ENCODE measurements at places on chromosomes 2 and 18.

GRCh38 chr2:70697603-70698383 is 70.2 kb downstream of the ADD2 start:
- DNase-seq: no peak

DNA sequence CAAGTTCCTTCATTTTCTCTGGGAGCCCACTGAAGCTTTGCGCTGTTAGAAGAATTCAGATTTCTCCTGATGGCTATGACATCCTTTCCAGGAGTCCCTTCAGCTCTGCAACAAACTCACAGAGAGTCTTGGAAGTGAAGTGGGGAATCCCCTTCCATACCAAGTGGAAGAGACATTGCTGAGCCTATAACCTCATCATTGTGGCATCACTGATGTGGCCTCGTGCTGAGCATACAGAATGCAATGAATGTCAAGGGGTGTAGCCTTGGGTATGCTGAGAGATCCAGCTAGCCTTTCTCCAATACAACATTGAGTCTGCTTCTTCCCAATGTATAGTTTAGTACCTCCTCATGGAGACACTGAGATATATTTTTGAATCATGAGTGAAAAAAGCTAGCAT is 311.1 kb upstream of the RAB12 start:
- no peak for DNase-seq

GRCh38 chr18:10846657-10847407 is 302.5 kb downstream of the PIEZO2 start:
- peak; percentile 46 for DNase-seq

DNA sequence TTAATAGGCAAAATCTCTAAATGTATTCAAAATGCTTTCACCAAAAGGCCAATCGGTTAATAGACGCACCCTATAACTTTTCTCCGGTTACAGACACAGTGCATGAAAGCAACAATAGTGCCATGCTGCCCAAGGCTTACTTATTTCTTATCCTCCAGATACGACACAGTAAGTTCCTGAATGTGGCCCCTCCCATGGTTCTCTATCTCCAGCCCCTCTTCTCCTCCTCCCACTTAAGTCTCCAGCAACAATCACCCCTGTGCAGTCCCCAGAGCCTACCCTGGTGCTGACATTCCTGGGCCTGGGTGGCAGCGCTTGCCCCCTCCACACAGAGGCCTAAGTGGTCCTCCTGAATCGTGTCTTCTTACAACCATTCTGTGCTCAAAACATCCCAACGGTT is 3.6 kb downstream of the KIDINS220 start:
- DNase-seq: no peak

DNA sequence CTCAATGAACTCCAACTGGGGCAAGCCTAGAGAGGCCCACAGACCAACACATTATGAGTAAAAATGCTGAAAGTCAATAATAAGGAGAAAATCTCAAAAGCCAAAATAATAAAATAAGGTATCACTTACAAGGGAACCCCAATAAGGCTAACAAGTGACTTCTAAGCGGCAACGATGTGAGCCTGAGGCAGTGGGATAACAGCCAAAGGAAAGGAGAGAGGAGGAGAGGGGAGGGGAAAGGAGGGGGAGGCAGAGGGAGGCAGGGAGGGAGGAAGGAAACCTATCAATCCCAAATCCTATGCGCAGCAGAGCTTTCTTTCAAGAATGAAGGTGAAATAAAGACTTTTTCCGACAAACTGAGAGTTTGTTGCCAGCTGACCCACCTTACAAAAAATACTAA is 6.0 kb upstream of the NFATC1 start:
- no peak for DNase-seq

GRCh38 chr2:208657468-208657867 is 250.9 kb downstream of the PTH2R start:
- DNase-seq: no peak

DNA sequence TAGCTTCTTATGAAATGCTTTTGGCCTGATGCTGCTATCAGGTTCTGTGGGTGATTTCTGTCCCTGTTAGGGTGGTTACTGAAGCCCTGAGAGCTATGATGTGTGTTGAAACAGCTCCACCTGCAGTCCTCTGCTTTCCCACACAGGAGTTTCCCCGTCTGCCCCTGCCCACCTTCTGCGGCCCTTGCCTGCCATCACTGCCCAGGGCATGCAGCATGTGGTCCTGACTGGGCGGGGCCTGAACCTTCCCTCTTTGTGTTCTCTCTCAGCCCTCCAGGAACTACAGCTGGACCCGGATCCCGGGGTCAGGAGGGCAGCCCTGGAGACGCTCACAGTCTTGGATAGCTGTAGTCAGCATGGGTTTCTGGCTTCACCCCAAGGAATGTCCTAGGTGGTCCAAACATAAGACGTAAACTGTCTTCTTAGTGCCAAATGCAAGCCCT is 21.4 kb downstream of the HJURP start:
- DNase-seq: peak; percentile 72

- DNase-seq: peak; percentile 89
Measured at GRCh38 chr2:74020702-74021406, 36.1 kb downstream of the TET3 start.

- DNase-seq: peak; percentile 30
Measured at GRCh38 chr18:35041815-35042387, 688 bp downstream of the MAPRE2 start.

DNA sequence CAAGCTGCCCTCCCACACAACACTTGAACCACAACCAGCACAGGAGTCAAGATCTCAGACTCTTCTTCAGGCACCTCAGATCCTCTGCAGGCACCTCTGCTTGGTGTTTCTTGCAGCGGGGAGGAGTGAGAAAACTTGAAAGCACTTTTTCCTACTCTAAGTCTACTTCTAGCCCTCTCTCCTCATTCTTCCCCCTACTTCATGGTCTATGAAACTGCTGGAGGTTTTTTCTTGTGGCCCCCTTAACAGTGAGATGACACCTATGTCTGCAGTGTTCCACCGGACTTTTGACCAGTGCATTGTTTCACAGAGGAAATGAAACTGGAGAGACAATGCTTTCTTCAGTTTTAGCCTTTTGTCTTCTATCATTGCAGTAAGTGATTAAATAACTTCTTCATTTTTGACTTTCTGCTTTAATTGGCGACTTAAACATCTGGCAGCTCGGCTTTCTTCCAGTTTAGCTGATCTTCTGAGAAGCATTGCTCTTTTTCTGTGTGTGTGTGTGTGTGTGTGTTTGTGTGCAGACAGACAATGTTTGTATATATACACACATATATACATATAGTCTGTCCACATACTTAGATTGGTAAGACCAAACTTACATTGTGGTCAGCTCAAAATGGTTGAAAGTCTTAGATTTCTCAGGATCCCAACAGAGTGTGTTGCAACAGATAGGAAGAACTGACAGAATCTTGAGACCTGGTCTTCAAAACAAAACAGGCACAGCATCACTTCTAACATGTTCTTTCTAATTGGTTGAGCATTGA is 1474.0 kb upstream of the TMEFF2 start:
- DNase-seq: no peak

DNA sequence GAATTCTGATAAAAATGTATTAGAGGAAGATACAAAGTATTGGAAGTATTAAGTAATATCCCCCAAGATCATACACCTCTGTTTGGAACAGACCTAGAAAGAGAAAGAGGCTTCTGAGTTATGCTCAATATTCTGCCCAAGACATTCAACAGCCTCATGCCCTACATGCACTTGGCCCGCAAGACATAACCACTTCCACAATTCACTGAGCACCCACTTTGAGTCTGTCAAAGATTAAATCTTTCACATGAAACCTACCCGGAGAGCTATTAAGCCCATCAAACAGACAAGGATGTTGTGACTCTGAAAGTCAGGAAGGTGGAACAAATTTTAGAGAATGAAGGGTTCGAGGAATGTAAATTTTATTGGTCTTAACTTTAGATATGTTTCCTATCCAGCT is 344.7 kb upstream of the SYT4 start:
- no peak for DNase-seq

DNA sequence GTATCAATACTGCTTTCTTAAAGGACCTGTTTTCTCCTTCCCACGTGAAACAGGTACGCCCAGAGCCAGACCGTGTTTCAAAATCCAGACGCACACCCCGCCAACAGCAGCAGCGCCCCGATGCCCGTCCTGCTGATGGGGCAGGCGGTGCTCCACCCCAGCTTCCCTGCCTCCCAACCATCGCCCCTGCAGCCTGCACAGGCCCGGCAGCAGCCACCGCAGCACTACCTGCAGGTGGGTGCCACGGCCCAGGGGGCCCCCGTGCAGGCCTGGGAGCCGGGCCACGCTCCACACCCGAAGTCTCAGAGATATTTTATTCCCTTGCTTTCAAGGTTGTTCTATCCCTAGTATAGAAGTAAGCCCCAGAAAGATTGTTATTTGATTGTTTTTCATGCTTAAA is 8.8 kb upstream of the RPL31 start:
- DNase-seq: no peak

GRCh38 chr18:66647671-66648070 is 43.8 kb upstream of the CDH19 start:
- no peak for DNase-seq

DNA sequence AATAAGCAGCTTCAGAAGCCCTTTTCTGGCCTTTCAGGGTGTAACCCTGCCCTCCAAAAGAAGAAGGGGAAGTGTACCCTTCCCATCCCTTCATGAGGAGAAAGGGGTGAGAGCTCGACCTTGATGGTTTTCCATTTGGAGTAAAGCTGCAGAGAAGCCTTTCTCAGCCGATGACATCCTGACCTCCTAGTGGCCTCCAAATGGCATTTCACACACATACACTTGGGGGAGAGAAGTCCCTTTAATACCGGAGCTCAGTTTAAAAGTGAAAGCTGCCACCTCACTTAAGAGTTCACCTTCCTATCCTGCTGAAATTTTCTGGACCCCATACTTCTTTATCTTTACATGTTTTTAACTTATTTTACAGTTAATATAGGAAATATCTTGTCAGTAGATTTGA is 716.7 kb downstream of the DCDC2C start:
- no peak for DNase-seq

DNA sequence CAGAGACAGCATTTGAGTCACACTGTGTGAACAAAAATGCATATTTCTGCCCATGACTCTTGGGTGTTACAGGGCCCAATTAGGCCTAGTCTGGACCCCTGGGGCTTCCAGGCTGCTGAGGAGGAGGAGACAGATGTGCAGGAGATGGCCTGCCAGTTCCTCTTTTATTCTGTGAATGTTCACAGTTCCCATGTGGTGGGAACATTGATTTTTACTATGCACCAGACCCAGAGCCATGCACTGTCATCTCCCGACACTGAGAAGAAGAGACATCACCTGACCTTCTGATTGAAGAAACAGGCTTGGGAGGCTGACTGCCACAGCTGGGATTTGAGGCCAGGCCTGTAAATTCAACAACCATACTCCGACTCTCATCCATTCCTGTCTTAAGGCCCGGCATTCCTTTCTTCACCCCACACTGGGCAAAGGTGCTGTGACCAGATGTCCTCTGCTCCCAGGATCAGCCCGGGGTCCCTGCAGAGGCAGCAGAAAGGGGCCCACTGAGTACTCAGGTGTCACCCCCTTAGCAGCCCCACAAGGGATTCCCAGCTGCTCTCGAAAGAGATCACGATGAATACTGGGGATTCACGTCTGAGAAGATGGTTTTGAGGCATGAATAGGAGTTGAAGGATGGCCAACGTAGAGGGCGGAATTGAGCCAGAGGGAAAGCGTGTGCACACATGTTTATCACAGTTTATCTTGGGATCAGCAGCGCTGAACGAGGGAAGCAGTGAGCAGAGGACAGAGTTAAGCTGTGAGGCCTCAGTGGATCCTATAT is 3.6 kb upstream of the TFCP2L1 start:
- no peak for DNase-seq

DNA sequence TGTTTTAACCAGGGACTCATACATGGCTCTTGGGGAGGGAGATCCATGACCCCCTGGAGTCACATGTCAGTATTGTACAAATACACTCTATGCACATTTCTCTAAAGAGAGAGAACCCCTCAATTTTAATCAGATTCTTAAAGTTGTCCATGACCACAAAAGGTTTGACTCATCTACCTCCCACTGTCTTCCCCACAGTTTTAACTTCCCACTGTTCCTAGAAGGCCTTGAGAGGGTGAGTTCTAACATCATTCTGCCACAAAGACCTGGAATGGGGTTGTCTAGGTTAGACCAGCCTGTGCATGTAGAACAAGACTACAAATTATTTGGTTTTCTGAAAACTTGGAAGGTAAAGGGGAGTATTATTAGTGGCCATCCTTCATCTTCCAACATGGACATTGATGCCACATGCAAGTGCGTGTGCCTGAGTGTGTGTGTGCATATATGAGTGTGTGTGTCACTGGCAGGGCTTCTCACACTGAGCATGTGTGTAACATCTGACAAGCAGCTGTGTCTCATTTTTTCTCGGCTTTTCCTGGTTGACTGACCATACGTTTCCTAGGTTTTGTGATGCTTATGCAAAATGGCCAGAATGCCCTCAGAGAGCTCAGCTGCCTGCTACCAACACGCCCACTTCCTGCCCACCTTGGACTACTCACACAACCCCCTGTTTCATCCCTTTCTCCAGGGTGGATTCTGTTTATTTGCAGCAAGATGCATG is 94.6 kb upstream of the LGALSL start:
- DNase-seq: no peak

- DNase-seq: no peak
Measured at GRCh38 chr2:229996320-229996719, 72.4 kb downstream of the SLC16A14 start.

- no peak for DNase-seq
Measured at GRCh38 chr18:61335684-61336555, 2.7 kb downstream of the CDH20 start.

DNA sequence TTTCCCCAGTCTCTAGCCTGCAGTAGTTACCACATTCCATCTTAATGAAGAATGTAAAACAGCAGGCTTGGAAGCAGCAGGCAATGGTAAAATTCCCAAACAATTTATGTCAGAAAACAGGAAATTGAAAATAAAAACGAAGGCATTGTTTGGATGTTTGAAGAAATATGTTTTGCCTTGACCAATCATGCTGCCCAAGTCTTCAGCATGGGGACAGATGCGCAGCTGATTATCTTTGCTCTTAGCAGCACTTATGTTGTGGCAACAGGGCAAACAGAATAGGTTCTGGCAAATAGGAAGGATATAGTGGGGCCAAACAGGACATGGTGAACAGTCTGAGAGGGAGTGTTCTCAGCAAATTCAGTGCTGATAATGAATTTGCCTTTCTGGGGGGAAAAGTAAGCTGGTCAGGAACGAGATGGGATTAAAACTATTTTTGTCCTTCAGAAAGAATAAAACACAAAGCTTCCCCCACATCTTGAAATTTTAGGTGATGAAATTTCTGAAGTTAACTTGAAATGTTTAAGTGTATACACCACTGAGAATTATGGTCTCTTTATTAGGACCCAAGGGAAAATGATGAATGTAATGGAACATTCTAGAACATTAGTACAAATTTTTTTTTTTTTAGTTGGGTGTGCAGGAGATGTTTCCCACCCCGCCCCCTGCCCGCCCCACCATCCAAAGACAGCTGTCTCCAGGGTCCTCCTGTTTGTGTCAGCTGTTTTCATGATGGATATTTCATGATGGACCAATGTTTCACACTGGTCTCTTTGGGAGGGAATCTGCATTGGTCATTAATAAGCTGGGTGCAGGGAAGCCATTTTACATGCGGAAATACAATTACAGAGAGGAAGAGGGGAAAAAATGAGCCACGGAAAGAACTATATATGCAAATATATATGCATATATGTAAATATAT is 239.5 kb upstream of the REV1 start:
- no peak for DNase-seq

GRCh38 chr2:43193652-43194120 is 32.7 kb downstream of the ZFP36L2 start:
- no peak for DNase-seq

Measured in WERI-Rb-1 (cell line).